ENCODE measurements at places on chromosomes 11 and 22.

DNA sequence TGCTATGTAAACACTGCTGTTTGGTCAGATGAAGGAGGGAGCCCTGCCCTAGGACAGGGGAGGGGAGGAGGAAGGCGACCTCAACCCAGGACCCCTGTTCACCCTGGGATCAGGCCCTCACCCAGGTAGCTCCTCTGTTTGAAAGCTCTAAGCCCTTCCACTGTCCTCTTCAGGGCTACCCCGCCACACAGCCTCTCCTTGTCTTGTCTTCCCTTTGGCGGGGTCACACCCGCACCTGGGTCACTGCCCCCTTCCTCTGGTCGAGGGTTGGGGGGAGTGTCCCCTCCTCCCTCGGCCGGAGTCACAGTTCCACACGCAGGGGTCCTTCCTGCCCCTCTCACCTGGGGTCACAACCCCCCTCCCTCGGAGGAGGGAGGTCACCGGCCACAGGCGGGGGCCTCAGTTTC lies 463 bp upstream of the PTPMT1 start:
- DNase-seq = no peak

DNA sequence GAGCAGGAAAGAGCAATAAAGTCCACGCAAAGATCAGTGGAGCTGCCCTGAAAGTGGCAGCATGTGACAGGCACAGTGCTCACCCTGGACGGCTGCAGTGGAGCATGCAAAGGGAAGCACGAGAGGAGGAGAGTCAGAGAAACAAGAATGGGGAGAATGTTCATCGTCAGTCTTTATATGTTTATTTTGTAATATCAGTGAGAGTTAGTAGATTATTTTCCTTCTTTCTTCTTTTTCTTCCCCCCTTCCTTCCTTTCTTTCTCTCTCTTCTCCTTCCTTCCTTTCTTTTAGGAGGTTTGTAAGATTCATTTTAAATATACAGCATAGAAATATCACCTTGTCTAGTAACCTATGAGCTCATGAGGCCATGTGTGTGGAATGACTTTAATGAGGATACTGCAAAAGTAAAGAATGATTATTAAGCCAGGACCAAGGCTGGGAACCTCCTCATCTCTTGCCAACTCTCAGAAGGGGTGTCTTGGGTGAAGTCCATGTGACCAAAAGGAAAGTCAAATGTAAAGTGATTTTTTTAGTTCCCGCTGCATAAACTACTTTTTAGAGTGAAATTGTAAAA lies 321.1 kb downstream of the AASDHPPT start:
- DNase-seq = no peak

DNA sequence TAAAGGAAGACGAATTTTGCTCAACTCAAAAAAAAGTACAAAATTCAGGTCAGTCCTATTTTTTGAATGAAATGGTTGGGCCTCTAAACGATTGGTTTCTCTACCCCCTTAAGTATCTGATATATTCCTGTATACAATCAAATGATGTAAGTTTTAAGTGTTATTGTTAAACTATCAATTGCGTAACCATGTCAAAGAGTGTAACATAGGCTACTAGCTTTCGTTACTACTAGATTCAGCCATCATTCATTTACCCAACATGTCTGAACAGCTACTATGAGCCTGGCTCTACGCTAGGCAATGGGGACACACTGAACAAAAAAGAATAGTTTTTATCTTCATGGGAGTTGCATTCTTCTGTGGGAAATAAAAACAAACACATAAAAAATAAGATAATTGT lies 3.3 kb downstream of the RAB6A start:
- DNase-seq = no peak

DNA sequence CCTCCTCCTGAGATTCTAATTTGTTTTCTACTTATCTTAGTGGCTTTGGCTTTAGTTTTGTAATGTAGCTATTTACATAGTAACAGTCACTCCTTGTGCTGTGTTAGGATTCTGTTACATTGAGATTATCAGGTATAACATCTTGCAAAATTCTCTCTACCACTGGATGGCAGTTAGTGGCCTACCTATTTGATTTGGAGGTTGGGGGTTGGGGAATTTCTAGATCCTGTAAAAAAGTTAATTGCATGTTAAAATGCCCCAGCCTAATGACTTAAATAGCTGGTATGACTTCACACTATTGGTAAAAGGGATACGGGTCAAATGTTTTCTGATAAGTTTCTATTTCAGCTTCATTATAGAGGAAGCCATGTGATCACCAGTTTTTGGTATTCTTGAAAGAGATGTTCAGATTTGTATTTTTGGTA lies 2.8 kb downstream of the GRK3 start:
- no peak for DNase-seq

DNA sequence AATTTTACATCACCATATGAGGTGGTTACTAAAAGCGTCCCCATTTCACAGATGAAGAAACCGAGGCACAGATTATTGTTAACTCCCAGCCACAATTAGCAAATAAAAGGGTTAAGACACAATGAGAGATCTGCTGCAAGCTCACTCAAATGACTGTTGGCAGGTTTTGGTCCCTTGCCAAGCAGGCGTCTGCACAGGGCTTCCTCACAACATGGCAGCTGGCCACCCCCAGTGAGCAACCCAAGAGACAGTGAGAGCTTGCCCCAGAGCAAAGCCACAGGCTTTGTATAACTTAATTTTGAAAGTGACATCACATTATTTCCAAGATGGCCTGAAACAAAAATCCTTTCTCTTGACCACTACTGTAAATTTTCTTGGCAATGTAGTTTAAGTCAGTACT lies 217.6 kb downstream of the NTM start:
- DNase-seq = no peak

GRCh38 chr11:44775366-44775984 lies 48.7 kb downstream of the TSPAN18 start:
- DNase-seq = no peak

- DNase-seq = no peak
Measured at GRCh38 chr22:44834065-44834464, 81.7 kb downstream of the ARHGAP8 start.

DNA sequence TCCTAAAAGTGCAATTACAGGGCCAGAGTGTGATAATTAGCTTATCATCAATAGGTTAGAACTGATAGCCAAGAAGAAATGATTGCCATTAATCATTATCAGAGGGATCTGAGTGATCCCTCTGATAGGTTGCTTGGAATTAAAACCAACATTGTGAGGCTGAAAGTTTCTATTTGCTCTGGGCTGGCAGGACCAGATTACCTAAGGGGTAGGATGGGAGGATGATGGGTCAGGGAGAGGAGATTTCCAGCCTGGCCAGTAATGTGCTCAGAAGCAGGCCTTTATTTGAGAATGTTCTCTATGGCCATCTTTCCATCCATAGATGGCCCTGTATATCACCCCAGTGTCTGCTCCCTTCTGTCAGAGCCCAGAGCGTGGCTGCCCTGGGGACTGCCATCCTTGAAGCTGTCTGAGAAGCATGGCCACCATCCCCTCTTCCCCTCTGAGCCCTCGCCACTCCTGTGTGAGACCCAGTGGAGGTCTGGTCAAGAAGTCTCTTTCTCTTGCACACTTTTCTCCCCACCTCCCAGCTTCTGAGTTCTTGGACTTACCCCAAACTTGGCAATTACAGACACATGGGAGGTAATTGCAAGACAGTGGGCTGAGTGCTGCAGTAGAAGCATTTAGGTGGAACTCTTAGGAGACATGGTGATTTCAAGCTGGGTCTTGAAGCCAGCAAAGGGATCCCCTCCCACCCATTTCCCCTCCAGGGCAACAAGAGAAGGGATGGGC lies 11.7 kb downstream of the PARVA start:
- DNase-seq = no peak

GRCh38 chr11:87097582-87097981 lies 59.8 kb downstream of the TMEM135 start:
- no peak for DNase-seq

- no peak for DNase-seq
Measured at GRCh38 chr11:26023057-26023456, 308.9 kb upstream of the ANO3 start.

GRCh38 chr22:19285831-19286230 lies 5.7 kb downstream of the CLTCL1 start:
- no peak for DNase-seq

DNA sequence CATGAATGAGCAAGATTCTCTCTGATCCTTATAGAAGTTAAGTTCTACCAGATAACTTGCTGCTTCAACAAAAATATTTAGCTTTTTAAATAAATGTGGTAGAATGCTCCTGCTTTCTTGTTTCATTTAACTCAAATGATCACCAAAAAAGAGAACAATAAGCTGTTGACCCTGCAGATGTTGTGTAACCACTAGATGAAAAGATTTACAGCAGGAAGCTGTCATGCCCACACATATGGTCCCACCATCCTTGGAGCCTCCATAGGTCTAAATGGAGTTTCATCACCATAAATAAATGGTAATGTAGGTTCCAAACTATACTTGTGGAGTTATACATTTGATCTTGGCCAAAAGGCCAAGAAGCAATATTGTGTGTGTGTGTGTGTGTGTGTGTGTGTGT lies 118.8 kb downstream of the RRAS2 start:
- DNase-seq = no peak

- DNase-seq = no peak
Measured at GRCh38 chr11:2451336-2451735, 6.5 kb downstream of the KCNQ1 start.

DNA sequence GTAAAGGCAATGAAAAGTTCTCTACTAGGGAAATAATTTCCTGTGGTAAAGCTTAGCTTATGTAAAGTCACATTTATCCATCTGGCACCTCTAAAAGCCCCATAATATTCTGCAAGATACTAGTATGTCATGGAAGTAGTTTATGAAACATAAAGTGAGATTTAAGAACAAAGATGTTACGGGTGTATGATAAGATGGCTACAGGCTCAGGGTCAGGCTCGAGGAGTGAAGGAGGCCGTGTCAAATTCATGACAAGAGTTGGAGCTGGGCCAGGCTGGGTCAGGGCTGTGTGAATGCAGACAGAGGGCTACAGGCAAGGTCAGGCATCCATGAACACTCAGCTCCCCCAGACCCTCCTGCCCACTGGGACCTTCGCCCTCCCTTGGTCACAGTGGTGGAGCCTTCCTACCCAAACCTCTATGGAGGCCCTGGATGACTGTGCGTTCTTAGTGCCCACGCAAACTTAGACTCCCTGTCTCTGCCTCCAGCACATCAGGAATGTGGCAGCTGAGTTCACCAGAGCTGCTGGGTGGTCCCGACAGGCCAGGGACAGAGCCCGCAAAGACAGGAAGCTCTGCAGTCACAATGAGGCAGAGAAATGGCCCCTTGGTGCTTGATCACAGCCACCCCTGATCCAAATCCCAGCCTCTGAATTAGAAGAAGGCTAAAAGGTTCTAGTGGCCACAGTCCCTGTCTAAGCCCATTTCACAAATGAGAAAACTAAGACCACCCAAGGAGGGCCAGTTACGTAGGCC lies 14.8 kb downstream of the IGLL5 start:
- DNase-seq = no peak

- DNase-seq = no peak
Measured at GRCh38 chr22:38973289-38974169, 8.6 kb upstream of the APOBEC3B start.

DNA sequence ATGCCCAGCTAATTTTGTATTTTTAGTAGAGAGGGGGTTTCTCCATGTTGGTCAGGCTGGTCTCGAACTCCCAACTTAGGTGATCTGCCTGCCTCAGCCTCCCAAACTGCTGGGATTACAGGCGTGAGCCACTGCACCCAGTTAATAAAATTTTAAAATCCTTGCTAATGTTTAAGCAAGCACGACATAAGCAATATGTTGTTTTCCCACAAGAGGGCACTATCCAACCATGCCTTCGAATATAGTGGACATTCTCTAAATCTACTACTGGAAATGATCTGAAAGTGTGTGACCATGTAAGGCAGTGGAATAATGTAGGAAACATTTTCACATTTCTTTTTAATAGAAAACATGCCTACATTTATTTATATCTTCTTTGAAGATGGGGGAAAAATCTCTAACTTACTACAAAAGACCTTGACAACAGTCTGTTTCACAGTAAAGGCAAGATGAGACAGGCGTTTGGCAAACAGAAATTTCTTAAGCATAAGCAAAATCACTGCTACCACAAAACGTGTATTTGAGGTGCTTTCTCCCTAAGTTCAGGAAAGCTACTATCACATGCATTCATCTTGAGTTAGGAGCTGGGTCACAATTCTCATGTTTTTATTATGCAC lies 38.2 kb downstream of the PITPNB start:
- no peak for DNase-seq

GRCh38 chr22:39266398-39267030 lies 21.7 kb upstream of the PDGFB start:
- no peak for DNase-seq

- no peak for DNase-seq
Measured at GRCh38 chr22:49882519-49883293, 29.1 kb downstream of the ZBED4 start.

DNA sequence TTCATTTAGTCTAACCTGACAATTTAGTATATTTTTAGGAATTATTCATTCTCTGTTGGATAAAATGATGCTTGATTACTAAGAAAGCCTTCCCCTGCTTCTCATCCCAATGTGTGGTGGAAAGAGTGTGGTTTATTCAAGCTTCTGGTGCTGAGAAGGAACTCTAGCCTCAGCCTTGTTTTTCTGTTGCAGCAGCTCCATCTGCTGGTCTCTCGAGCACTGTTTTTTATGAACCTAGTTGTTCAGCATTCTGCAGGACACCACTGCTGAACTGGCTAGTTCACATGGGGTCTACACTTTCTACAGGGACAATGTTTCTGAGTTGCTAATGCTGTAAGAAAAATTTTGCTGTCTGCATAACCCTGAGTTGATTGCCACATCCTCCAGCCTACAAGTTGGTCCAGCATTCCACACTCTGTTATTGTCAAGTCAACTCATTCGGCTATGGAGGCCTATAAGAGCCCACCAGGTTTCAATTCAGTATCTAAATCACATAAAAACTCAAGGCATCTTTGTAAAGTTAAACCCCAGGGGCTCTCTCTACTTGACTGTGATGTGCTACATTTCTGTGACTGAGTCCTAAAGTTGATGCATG lies 14.3 kb downstream of the OR2AG2 start:
- DNase-seq = peak; percentile 9

DNA sequence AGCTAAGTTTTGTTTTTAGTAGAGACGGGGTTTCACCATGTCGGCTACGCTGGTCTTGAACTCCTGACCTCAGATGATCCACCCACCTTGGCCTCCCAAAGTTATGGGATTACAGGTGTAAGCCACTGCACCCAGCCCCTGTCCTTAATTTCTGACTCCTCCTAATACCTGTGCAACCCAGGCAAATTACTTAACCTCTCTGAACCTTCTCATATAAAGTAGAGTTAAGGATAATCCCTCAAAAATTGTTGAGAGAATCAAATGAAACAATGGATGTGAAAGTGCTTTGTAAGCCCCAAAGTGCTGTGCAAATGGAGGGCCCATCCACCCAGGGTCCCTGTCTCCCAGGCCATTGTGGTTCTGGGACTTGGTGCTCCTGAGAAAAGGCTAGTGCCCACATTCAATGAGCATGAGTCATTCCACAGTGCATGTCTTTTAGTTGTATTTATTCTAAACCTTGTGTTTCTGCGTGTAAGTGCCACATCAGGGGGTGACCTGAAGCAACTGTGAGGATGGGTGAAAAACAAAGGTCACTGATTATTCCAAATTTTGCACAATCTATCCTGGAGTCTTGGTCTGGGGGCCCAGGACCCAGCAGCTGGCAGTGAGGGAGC lies 61.4 kb upstream of the PTPRJ start:
- no peak for DNase-seq
